ENCODE measurements at places on chromosomes 3 and 15.

DNA sequence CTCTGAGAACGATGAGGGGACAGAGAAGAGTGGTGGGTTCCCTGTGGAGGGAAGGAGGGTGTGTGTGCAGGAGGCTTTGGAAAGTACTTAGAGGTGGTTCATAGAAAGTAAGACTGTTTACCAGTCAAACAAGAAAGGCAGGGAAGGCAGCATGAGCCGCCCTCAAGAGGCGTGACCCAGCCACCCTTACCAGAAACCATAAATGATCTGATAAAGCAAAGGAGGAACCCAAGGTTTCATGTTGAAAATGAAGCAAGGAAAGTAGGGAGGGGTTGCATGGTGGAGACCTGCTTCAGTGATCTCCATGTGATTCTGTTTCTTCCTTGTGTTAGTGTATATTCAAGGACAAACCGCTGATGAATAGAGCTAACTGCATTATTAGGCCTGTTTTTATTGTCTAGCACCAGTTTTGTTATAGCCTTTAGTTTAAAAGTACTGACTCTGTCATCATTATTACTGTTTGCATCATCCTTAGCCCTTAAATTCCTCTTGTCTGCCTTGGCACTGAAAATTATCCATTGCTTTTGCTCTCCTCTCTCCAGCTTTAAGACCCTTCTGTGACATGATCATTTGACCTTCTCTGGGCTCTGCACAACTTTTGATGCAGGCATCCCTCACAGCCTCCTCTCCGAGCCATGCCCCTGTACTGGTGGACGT lies 96.1 kb downstream of the STAC start:
- no peaks in the 10 kb centered on the region for H3K36me3 ChIP-seq
- H3K27ac ChIP-seq = no peak overlapping the region
- no peak for DNase-seq
- no peak overlapping the region for H3K4me3 ChIP-seq
- H3K27me3 ChIP-seq = no peaks in the 10 kb centered on the region

GRCh38 chr15:74318376-74319137 lies 48.9 kb downstream of the CYP11A1 start:
- peaks cover 9% of the 10 kb centered on the region for H3K4me1 ChIP-seq
- no peak for DNase-seq
- H3K27me3 ChIP-seq = no peaks in the 10 kb centered on the region
- H3K4me3 ChIP-seq = no peak overlapping the region
- no peak overlapping the region for H3K27ac ChIP-seq
- no peaks in the 10 kb centered on the region for H3K36me3 ChIP-seq

DNA sequence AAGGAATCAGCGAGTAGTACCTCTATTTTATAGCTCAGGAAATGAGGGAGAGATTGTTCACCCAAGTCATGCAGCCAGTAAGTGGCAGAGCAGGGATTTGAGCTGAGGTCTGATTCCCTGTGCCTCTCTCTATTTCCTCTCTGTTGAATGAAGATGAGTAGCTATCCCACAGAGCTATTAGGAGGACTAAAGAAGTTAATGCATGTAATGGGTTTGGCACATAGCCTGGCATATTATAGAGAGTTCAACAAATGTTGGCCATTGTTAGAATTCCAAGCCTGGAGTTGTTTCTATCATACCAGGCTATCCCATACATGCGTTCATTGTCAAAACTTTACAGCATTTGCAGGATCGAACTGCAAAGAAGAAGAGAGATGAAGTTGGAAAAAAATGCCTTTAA lies 21.8 kb upstream of the KLHL6 start:
- peaks cover 15% of the 10 kb centered on the region for H3K4me1 ChIP-seq
- no peaks in the 10 kb centered on the region for H3K36me3 ChIP-seq
- peaks cover 13% of the 10 kb centered on the region for H3K27me3 ChIP-seq
- H3K4me3 ChIP-seq = no peak overlapping the region

- no peak overlapping the region for H3K27ac ChIP-seq
- DNase-seq = no peak
- no peaks in the 10 kb centered on the region for H3K27me3 ChIP-seq
- H3K4me1 ChIP-seq = peaks cover 18% of the 10 kb centered on the region
Observed at GRCh38 chr3:31606453-31606852, 73.7 kb downstream of the STT3B start.

DNA sequence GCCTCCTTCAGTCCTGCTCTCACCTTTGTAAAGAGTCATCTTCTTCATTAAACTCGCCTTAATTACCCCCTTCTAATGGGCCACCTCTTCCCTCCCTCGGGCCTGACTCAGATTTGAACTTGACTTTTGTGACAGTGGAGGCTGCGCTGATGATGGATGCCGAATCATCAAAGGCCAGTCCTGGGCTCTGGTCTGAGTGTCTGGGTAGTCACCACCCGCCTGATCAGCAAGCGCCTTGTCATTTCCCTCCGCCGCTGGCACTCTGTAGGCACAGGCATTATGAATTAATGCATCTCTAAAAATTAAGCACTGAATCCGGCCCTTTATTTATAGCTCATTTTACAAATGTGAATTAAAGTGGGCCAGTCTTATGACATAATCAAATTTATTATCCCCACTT lies 116.7 kb upstream of the PROK2 start:
- H3K27ac ChIP-seq = no peak overlapping the region
- DNase-seq = no peak
- no peaks in the 10 kb centered on the region for H3K36me3 ChIP-seq
- peaks cover 10% of the 10 kb centered on the region for H3K4me1 ChIP-seq
- no peak overlapping the region for H3K4me3 ChIP-seq
- H3K27me3 ChIP-seq = peaks cover 23% of the 10 kb centered on the region
